ENCODE measurements at places on chromosomes 1 and 21. TPM values are rescaled to one million over a fixed set of nuclear protein-coding genes. Genes with fewer than 3 reads are reported as not detected.

DISP1 gene
- 2.0 TPM for total RNA-seq

CRYAA gene
- total RNA-seq: not detected

ADGRB2 gene
- total RNA-seq: 0.65 TPM

FBXO2 gene
- 1.3 TPM for total RNA-seq

SERTAD4 gene
- total RNA-seq: 3.3 TPM

PHLDA3 gene
- 42.5 TPM for total RNA-seq

PPIAL4G gene
- total RNA-seq: not detected

SLC44A3 gene
- total RNA-seq: 2.4 TPM

All from vein endothelial cell (primary cell).